ENCODE measurements at places on chromosomes 2 and 18.

GRCh38 chr2:121969166-121969565, 213.7 kb downstream of the TSN start:
- H3K4me1 ChIP-seq = peaks cover 11% of the 10 kb centered on the region
- no peaks in the 10 kb centered on the region for H3K36me3 ChIP-seq
- peaks cover 4% of the 10 kb centered on the region for H3K27me3 ChIP-seq
- DNase-seq = peak; percentile 42

- H3K36me3 ChIP-seq = peaks cover 78% of the 10 kb centered on the region
- no peaks in the 10 kb centered on the region for H3K27me3 ChIP-seq
- DNase-seq = no peak
- no peaks in the 10 kb centered on the region for H3K4me1 ChIP-seq
- no peak overlapping the region for H3K27ac ChIP-seq
- H3K4me3 ChIP-seq = no peak overlapping the region
Measured at GRCh38 chr2:85844486-85844885, 44.3 kb downstream of the ST3GAL5 start.

GRCh38 chr2:31414601-31415241, at the start of gene XDH:
Gene XDH, minus strand, starts transcription at chr2:31414742. Its CDS starts 76 bp downstream, at chr2:31414666.
- H3K4me1 ChIP-seq = no peaks in the 10 kb centered on the region
- H3K4me3 ChIP-seq = no peak within 1 kb of the TSS
- DNase-seq = no peak
- H3K27ac ChIP-seq = no peak within 1 kb of the TSS
- H3K27me3 ChIP-seq = peaks cover 10% of the 10 kb centered on the region

GRCh38 chr18:57437766-57438671, 2.8 kb downstream of the ONECUT2 start:
- peak overlapping the region; percentile 28 for H3K4me3 ChIP-seq
- no peak overlapping the region for H3K27ac ChIP-seq
- peaks cover 41% of the 10 kb centered on the region for H3K4me1 ChIP-seq
- no peaks in the 10 kb centered on the region for H3K36me3 ChIP-seq
- peaks cover 96% of the 10 kb centered on the region for H3K27me3 ChIP-seq

DNA sequence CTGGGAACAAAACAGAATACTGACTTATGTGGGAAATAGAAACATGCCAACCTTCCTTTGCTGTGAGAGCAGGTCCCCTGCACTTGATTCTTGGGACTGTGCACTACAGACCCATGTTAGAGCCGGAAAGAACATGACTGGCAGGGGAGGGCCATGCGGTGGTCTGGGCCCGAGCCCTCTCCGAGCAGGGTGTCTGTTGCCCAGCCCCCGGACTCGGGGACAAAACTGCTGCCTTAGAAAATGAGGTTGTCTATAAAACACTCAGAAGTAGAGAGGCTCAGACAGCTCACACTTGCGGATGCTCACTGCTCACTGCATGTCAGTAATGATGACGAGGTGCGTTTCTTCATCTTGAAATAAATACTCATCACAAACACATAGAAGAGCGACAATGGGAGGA, 270.7 kb upstream of the HDAC4 start:
- no peak overlapping the region for H3K27ac ChIP-seq
- no peaks in the 10 kb centered on the region for H3K36me3 ChIP-seq
- no peak for DNase-seq
- H3K27me3 ChIP-seq = no peaks in the 10 kb centered on the region
- H3K4me3 ChIP-seq = no peak overlapping the region

DNA sequence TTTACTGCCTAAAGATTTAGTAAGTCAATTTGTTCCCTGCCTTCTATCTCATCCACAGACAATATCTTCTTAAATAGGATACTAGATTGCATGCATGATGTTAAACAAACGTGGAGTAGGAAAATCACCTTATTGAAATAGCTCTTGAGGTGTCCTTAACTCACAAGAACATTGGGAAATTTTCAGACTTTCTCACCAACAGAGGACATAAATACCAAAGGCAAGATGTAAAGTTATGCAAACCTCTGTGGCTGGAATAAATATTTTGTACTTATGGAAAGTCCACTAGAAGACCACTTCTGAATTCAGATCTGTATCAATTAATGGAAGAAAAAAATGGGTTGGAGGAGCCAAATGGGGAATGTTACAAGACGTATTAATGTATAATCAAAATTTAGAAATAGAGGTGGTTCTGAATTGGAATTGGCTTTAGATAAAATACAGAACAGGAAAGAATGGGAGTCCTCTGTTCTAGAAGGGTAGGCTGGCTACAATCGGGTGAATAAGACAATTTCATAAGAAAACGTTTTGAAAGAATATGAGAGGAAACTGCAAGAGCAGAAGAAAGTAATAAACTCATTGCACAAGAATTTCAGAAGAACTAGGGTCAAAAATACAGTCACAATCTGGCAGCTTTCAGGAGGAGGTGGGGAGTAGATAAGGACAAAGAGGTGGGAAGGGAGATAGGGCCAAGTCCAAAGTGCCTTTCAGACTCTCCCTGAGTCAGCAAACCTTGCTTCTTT, 69.3 kb upstream of the FN1 start:
- H3K4me1 ChIP-seq = no peaks in the 10 kb centered on the region
- H3K36me3 ChIP-seq = no peaks in the 10 kb centered on the region
- no peak overlapping the region for H3K4me3 ChIP-seq
- H3K27me3 ChIP-seq = no peaks in the 10 kb centered on the region

DNA sequence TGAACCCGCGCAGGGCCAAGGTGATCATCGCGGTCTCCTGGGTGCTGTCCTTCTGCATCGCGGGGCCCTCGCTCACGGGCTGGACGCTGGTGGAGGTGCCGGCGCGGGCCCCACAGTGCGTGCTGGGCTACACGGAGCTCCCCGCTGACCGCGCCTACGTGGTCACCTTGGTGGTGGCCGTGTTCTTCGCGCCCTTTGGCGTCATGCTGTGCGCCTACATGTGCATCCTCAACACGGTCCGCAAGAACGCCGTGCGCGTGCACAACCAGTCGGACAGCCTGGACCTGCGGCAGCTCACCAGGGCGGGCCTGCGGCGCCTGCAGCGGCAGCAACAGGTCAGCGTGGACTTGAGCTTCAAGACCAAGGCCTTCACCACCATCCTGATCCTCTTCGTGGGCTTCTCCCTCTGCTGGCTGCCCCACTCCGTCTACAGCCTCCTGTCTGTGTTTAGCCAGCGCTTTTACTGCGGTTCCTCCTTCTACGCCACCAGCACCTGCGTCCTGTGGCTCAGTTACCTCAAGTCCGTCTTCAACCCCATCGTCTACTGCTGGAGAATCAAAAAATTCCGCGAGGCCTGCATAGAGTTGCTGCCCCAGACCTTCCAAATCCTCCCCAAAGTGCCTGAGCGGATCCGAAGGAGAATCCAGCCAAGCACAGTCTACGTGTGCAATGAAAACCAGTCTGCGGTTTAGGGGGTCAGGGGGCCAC, 897 bp downstream of the GPR45 start:
- no peak for DNase-seq
- peaks cover 3% of the 10 kb centered on the region for H3K27me3 ChIP-seq
- H3K27ac ChIP-seq = no peak overlapping the region
- no peaks in the 10 kb centered on the region for H3K4me1 ChIP-seq
- no peak overlapping the region for H3K4me3 ChIP-seq

DNA sequence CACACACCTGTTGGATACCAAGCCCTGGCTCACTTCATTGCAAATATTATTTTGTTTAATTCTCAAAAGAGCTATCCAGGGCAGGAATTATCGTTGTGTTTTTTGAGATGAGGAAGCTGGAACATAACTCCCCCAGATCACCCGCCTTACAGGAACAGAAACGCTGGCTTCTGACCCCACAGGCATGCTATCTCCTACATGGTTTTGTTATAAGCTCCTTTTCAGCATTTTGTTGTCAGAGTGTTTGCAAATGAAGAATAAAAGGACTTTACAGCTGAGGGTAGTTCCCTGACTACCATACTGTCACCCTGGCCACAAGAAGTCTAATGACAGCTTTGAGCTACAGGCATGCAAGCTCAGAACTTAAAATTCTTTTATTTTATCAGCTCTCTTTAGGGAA, 62.0 kb upstream of the MRPS9 start:
- H3K27ac ChIP-seq = no peak overlapping the region
- H3K4me1 ChIP-seq = no peaks in the 10 kb centered on the region
- no peaks in the 10 kb centered on the region for H3K36me3 ChIP-seq
- no peaks in the 10 kb centered on the region for H3K27me3 ChIP-seq
- no peak overlapping the region for H3K4me3 ChIP-seq

DNA sequence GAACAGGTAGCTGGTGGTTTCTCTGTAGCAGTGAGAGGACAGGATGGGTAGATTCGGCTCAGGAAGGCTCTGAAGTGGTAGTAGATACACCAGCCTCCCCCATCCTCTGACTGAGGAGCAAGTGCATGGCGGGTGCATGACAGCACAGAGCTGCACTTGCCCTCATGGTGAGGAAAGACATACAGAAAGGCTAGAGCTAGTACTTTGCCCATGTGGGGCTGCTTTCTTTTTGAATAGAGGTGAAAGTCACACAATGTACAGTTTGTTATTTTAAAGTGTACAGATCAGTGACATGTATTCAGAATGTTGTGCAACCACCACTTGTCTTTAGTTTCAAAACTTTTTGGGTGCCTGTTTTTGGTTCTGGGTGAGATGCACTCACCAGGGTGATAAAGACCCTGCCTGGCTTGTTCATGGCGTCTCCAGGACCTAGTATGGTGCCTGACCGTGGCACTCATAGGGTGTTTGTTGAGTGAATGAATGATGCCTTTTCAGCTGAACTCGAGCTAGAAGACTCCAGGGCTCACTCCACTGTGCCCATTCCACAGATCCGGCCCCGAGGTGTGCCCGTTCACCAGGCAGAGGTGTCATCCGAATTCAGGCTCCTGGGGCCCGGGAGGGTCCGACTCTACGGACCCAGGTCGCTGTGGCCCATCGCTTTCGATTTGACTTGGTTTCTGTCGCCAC, 421 bp upstream of the VAMP5 start:
- no peak for DNase-seq
- H3K27me3 ChIP-seq = no peaks in the 10 kb centered on the region
- H3K4me1 ChIP-seq = peaks cover 65% of the 10 kb centered on the region
- peak overlapping the region; percentile 89 for H3K27ac ChIP-seq
- no peaks in the 10 kb centered on the region for H3K36me3 ChIP-seq
- peak overlapping the region; percentile 62 for H3K4me3 ChIP-seq

DNA sequence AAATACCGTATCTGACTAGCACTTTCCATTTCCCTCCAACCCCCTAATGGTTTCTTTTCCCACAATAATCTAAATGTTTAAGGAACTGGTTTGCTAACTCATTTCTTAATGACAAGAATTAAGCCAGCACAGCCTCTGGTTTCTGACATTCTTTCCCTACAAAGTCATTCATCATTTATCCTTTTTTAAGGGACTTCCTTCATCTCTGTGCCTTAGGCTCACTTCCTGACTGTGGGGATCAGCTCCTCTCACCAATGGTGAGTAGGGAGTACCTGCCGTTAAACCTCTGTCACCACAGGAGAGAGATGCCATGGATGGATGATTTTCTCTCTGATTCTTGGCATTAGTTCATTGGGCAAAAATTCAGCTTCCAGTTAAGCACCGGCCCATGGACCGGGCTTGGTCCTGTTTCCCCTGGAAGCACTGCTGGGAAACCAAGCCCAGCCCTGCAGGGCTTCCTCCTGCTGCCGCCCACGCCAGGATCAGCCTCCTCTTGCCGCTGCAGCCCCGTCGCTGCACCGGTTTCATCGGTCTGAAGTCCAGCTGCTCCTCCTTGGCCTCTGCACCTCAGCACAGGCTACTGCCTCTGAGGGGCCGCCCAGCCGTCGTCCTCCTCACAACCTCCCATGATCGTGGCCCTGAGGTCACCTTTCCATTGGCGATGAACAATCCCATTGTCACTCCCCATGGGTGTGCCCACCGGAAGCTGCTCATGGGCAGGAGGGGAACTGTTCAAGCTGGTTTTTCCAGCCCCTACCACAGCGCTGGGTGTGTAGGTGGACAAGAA, 64.0 kb upstream of the ZNF516 start:
- H3K27me3 ChIP-seq = no peaks in the 10 kb centered on the region
- no peak for DNase-seq
- no peaks in the 10 kb centered on the region for H3K4me1 ChIP-seq
- H3K27ac ChIP-seq = no peak overlapping the region
- H3K36me3 ChIP-seq = no peaks in the 10 kb centered on the region

GRCh38 chr2:233845301-233846060, 8.9 kb downstream of the HJURP start:
- no peaks in the 10 kb centered on the region for H3K36me3 ChIP-seq
- H3K27me3 ChIP-seq = no peaks in the 10 kb centered on the region
- DNase-seq = no peak
- no peaks in the 10 kb centered on the region for H3K4me1 ChIP-seq

DNA sequence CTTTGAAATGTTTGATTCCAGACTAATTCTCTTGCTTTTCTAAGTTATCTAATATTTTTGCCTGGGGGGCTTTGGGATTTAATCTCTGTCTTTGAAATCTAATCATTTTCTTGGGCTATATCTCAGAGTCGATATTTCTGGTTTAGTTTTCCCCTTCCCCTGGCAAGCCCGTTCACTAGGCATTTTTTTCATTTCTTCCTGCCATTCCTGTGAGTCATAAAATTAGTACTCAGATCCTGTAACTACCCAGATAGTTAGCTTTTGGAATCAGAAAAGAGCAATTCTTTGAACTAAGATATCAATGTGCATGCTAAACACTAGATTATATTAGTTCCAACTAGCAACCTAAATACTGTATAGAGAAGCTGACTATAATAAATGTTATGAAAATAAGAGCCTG, 29.4 kb upstream of the RNF149 start:
- no peak for DNase-seq
- no peak overlapping the region for H3K27ac ChIP-seq
- no peak overlapping the region for H3K4me3 ChIP-seq
- no peaks in the 10 kb centered on the region for H3K27me3 ChIP-seq

DNA sequence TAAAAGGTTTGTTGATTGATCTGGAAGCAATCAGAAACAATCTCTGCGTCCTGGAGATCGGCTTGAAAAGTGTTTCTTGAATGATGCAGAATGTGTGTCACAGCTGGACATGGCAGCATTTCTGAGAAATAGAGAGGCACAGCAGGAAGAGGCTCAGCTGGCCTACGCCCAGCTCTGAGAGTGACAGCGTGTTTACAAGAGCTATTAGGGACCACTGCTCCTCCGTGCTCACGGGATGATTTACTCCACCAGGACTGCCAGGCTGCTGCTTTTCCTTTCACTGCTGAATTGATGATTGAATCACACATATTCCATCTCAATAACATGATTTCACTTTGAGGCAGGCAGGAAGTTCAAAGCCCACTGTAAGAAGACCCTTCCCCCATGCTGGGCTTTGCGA, 62.8 kb downstream of the GALNT14 start:
- H3K27ac ChIP-seq = no peak overlapping the region
- no peaks in the 10 kb centered on the region for H3K4me1 ChIP-seq
- H3K36me3 ChIP-seq = no peaks in the 10 kb centered on the region
- H3K4me3 ChIP-seq = no peak overlapping the region

DNA sequence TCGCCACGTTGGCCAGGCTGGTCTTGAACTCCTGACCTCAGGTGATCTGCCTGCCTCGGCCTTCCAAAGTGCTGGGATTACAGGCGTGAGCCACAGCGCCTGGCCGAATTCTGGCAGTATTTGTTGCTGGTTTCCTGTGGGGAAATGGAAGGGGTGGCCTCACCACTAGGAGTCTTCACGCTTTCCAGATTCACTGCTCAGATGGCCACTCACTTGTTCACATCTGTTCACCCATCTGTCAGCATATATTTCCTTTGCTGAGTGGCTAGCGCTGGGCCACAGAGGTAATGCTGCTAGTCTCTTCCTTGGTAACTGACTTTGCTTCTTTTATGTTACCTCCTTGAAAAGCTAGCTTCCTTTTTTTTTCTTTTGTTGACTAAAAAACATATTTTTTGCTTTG, 27.2 kb downstream of the TMEM177 start:
- H3K27me3 ChIP-seq = no peaks in the 10 kb centered on the region
- no peak overlapping the region for H3K4me3 ChIP-seq
- H3K27ac ChIP-seq = no peak overlapping the region
- no peaks in the 10 kb centered on the region for H3K4me1 ChIP-seq
- no peaks in the 10 kb centered on the region for H3K36me3 ChIP-seq
- DNase-seq = no peak
